ENCODE measurements at places on chromosomes 6 and 20.

DNA sequence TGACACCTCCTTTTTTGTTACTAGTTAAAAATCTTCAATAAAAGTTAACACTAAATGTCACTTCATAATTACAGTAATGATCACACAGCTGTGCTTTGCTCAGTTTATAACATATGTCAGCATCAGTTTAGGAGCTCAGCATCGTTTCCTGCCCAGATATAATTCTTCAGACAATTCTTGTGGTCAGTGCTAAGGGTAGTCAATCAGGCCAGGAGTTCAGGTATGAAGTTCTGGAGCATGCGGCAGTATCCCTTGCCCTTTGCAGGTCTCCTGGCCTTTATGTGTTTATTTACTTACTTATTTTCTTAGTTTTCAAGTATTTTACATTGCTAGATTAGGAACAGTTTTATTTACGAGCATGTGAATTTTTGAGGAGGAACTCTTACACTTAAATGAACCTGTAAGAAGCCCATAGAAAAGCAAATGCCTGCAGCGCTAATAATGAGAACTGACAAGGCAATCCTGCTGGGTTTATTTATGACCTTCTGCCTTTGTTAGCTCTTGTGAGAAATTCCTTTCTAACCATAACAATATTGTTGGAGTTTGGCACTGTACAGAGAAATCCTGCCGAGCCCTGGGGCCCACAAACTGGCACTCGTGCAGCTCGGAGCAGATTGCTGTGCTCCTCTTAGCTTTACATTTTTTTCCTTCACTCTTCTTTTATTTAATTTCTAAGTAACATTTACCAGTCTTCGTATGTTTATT lies 252.8 kb downstream of the TMEM242 start:
- no peak for DNase-seq

DNA sequence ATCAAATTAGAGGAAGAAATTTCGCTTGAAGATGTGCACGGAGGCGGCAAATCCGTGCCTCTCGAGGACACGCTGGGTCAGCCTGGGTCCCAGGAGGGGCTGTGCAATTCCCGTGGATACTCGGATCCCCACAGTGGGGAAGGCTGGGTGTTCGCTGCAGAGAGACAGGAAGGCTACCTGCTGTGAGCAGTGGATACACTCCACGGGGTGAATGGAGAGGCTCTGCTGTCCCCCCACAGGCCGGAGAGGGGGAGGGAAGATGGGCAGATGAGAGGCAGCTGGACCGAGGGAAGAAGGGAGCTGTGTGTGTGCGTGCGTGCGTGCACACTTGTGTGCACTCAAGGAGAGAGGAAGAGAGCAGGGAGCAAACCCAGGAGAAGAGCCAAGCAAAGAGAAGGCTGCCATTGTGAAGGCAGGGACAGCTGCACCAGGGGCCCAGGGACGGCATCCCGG lies 57.3 kb downstream of the SULF2 start:
- no peak for DNase-seq

GRCh38 chr6:158232316-158233213 lies 64.4 kb downstream of the GTF2H5 start:
- DNase-seq, result peak; percentile 42

GRCh38 chr20:63183422-63184146 lies 32.3 kb downstream of the YTHDF1 start:
- DNase-seq, result peak; percentile 35

- DNase-seq, result no peak
These were observed 335.0 kb upstream of the KCNQ5 start for GRCh38 chr6:72286911-72287311.
